ENCODE measurements at places on chromosomes 12 and 14.

GRCh38 chr12:19437996-19438395 lies 1.3 kb upstream of the AEBP2 start:
- DNase-seq, result no peak

DNA sequence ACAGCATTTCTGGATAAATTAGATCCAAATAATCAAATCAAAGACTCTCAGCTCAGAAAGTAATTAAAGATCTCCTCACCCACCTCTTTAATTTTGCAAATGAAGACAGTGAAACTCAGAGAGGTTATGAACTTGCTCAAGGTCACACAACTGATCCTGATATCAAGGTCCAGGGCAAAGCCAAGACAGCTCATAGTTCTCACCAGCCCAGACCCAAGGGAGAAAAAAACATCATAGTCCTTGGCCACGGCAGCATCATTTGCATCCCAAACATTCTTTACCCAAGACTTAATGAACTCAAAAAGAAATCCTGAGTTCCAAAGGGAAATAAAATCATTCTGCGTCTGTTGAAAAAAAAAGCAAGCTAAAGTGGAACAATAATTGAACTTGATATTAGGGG lies 112.1 kb downstream of the DAD1 start:
- DNase-seq, result no peak

GRCh38 chr12:30779178-30779577 lies 24.4 kb upstream of the CAPRIN2 start:
- DNase-seq, result no peak

DNA sequence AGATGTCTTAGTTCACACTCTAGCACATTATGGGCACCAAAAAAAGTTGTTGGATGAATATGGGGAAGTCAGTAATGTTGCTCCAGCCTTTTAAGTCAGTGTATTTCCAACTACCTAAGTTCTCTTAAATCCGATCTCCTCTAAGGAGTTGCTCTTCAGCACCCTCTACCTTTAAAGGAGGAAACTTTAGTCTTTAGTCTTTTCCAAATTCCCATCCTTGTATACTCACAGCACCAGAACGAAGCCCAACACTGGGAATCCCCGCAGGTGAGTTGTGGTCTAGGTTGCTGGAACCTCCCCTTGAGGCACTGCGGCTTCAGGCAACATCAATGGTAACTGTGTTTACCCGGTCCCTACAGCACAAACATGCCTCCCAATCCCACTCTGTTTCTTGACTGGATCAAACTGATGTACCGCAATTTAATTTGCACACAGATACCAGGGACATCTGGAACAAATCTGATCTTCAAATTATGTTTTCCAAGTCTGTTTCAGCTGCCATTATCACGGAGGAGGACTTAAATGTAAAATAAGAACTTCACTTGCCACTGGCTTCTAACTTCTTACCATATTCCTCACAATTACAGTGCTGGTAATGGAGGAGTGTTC lies 179.0 kb downstream of the FOXN3 start:
- no peak for DNase-seq

DNA sequence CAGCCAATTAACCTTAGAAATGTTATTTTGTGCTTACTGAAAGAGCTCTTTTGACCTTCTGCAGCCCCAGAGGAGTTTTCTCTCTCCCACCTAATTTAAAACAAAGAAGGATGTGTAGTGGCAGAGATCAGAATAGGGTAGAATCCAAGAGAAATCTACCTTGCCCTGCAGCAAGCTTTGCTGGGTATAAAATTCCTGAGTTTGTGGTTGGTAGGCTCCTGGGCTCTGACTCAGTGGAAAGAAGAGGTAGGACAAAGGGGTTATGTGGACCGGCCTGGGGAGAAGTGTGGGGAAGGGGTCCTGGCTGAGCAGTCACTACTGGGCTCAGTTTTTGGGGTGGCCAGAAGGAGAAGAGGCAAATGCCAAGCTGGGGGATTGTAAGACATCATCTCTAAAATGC lies 46.8 kb downstream of the IRF2BPL start:
- DNase-seq, result no peak

DNA sequence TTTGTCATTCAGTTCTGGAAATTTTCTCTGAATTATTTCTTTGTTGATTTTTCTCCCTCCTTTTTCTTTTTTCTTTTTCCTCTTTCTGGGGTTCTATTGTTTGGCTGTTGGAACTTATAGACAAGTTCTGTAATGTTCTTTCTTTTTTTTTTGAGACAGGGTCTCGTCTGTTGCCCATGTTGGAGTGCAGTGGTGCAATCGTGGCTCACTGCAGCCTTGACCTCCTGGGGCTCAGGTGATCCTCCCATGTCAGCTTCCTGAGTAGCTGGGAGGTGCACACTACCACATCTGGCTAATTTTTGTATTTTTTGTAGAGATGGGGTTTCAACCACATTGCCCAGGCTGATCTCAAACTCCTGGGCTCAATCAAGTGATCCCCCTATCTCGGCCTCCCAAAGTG lies 30.1 kb upstream of the TBC1D30 start:
- DNase-seq, result no peak

GRCh38 chr12:3256103-3256631 lies 179.0 kb downstream of the TSPAN9 start:
- no peak for DNase-seq

- DNase-seq, result no peak
Measured at GRCh38 chr12:94128280-94128679, 20.1 kb upstream of the PLXNC1 start.

GRCh38 chr12:128823216-128823915 lies 392 bp downstream of the SLC15A4 start:
- no peak for DNase-seq

GRCh38 chr12:77116277-77116676 lies 50.9 kb upstream of the E2F7 start:
- no peak for DNase-seq

GRCh38 chr12:129540249-129540648 lies 363.6 kb downstream of the TMEM132D start:
- no peak for DNase-seq

GRCh38 chr12:120093336-120093591 lies 23.3 kb downstream of the RAB35 start:
- no peak for DNase-seq

- no peak for DNase-seq
Measured at GRCh38 chr12:117028254-117028653, 71.0 kb downstream of the TESC start.

DNA sequence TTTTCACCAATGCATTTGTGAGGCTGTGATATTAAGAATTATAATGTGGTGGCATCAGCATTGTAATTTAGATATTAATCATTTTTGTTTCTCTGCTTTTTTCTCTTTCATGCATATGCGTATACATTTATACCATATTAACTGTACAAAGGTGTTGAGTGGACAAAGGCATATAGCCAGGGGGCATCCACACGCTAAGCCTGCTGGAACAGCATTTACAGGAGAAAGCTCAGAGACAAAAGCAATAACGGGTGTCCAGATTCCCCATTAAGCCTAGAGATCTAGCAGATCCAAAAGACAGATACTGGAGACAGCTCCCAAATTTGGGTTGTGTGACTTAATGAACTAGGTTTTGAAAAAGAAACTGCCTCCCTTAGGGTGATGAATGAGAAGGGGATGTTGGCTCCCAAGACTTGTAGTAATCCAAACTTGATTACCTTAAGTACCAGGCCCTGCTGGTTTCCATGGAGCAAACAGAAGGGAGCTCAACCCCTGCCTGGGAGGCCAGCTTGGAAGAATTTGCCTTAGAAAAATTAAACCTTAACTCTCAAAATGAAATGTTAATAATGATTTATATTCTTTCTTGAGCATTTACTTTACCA lies 181.9 kb downstream of the SLC6A15 start:
- no peak for DNase-seq

- DNase-seq, result no peak
Measured at GRCh38 chr14:79287976-79288375, 923.3 kb downstream of the DIO2 start.

DNA sequence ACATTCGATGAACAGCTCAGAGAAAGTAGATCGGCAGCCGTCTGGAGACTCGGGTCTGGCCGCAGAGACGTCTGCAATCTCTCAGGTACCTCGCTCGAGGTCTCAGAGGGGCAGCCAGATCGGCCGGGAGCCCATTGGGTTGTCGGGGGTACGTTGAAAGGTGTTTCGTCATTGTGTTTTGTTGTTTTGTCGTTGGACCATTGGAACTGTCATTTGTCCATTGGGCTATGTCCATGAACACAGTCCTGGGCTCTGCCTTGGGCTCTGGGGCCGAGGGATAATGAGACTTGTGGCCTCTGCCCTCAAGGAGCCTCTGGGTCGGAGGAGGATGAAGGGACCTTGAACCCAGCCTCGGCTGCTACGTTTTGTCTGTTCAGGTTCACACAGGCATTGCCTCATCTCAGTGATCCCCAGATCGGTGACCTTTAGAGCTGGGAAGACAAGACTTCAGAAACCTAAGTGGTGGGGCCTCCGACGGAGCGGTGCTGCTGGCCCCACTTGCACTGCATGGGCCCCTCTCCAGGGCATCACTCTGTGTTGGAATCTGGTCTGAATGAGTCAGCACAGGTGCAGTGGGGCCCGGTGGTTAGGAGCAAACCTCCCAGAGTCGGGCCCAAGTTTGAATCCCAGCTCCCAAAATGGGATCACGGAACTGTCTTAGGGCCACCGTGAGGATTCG lies 23.6 kb upstream of the MLXIP start:
- DNase-seq, result no peak

DNA sequence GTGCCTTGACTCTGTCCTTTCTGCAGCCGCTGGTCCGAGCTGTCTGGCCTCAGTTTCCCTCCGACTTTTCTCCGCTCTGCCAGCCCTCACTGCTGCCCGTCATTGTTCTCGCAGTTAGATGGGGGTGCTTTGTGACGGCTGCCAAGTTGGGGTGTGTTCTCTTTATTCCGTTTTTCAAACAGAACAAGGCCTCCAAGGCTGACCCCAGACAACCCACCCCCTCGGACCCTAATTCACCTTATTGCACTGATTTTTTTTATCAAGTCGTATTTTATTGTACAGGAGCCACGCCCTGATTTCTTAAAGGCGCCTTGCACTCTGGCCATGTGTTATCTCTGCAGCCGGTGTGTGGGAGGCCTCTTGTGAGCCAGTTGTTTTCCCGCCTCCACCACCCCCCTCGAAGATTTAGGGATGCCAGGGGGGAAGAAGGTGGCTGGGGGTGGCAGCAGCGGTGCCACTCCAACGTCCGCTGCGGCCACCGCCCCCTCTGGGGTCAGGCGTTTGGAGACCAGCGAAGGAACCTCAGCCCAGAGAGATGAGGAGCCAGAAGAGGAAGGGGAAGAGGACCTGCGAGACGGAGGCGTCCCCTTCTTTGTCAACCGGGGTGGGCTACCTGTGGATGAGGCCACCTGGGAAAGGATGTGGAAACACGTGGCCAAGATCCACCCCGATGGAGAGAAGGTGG lies 1.3 kb downstream of the VASH1 start:
- DNase-seq, result no peak

DNA sequence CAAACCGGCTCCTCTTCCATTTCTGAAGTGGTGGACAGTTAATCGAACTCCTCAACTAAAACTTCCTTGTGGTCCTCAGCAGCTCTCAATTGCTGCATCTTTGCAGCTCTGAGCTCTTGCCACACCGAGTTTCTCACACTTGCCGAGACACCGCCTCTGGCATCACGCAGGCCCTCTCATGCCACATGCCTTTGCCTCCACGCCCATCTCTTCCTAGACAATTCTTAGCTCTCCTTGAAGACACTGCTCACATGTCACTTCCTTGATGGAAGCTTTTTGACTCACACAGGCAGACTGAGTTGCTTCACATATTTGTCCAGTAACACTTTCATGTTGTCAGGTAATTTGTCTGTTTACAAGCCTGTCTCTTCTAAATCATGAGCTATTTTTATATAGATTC lies 29.2 kb downstream of the KCNA1 start:
- DNase-seq, result no peak

GRCh38 chr12:78566456-78566855 lies 298.1 kb upstream of the SYT1 start:
- no peak for DNase-seq

- no peak for DNase-seq
Measured at GRCh38 chr12:103494051-103494733, 1.6 kb downstream of the C12orf42 start.

GRCh38 chr14:76698191-76698590 lies 63.1 kb upstream of the VASH1 start:
- no peak for DNase-seq

DNA sequence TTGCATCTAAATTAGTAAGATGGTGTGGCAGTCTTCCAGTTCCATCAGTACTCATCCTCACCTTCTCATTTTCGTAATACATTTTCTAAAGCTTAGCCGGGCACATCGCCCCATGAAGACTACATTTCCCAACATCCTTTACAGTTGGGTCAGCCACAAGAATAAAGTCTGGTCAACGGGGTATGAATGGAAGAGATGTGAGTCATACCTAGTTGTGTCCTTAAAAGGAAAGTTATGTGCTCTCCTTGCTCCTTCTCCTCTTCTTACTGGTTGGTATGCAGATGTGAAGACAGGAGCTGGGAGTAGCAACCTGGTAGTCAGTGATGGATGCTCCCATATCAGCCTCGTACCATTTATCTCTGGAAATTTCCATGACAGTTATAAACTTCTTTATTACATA lies 35.9 kb upstream of the EGLN3 start:
- DNase-seq, result no peak

GRCh38 chr14:67718265-67718664 lies 16.6 kb downstream of the RDH12 start:
- no peak for DNase-seq

DNA sequence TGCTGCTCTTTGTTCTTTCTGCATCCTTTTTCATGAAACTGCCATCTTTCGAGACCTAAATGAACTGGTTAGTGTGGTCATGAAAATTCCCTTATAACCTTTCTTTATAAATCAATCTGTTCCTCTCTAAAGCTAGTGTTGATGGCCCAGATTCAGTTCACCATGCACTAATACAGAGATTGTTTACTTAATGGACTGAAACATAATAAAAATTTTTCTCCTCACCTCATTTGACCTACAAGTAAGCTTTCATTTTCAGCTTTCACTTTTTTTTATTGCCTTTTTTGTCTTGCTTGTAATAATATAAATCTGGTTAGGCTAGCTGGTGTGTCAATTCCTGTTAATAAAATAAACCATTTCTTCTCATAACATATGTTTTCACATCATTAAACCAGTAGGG lies 183.8 kb downstream of the CCDC59 start:
- DNase-seq, result no peak

DNA sequence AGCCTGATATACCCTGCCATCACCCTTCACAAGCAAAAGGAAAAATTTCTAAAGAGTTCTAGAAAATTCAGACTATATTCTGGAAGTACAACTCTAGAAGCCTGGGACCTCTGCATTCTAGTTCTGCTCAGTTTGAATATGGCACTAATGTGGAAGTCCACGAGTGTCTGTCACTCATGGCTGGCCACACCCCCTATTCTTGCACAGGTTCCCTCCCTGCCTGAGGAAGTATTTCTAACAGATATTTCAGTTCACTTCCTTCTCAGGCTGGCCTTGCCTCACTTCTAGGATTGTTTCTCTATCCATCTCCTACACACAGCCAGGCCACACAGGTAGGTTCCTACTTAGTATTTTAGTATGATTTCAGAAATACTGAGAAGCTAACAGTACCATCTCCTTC lies 67.4 kb downstream of the PHLDA1 start:
- no peak for DNase-seq

Measured in SK-N-MC (cell line).